Activated CD4-positive, alpha-beta T cell treated with anti-CD3 and anti-CD28 coated beads, Interleukin-2, amount 50 U/mL, for 48 hours (primary cell): ENCODE measurements at places on chromosomes 4 and X.

DNA sequence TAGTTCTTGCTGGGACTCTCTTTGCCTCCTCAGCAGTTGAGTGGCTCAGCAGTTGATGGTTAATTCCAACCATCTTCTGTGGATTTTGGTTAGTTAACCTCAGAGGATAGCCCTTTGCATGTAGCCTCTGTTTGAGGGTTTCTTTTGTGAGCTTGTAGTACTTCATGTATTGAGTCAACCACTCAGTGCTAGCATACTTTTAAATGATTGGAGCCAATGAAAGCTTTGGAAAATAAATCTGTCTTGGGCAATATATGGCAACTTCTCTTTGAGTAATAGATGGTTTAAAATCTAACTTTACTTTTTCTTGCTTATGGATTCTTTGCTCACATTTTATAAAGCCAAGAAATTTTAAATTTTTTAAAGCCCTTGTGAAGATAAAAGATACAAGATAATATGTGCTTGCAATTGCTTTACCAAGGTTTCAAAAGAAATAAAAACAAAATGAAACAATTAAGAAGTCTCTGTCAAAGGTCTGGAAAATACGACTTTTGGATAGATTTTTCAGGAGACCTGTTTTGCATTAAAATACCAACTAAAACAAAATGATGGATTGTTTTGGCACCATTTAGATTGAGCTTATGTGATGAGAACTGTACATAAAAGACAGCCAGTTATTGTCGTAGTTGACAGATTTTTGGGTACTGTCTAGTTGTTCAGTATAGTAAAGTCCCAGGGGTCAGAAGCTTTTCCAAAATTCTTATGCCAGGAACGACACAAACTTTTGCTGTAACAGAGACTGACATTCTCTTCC, 181.9 kb downstream of the SPRY1 start:
- DNase-seq, result no peak

GRCh38 chr4:576991-577498, 950 bp upstream of the TMEM271 start:
- DNase-seq, result no peak

- DNase-seq, result no peak
These were observed 70.8 kb downstream of the NPNT start for GRCh38 chr4:105966051-105966450.

- no peak for DNase-seq
These were observed 66.7 kb downstream of the DRD5 start for GRCh38 chr4:9847968-9848748.

DNA sequence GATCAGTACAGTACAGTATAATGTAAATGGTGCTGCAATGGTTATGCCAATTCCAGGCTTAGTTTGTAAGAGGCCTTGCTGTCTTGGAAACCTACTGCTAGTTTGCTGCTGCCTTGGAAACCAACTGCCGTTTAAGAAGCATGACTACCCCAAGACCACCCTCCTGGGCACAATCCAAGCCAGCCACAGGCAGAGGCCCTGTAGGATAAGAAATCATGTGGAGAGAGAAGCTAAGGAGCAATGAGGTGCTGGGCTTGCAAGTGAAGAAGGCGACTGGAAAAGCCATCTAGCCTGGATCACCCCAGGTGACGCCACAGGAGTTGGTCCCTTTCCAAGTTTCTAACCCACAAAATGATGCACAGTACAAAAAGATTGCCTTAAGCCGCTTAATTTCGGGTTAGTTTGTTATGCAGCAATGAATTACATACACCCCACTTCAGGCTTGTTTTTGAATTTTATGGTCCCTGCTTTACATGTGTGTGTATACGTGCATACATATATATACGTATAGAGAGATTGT, 16.9 kb downstream of the ZFP42 start:
- DNase-seq, result no peak

DNA sequence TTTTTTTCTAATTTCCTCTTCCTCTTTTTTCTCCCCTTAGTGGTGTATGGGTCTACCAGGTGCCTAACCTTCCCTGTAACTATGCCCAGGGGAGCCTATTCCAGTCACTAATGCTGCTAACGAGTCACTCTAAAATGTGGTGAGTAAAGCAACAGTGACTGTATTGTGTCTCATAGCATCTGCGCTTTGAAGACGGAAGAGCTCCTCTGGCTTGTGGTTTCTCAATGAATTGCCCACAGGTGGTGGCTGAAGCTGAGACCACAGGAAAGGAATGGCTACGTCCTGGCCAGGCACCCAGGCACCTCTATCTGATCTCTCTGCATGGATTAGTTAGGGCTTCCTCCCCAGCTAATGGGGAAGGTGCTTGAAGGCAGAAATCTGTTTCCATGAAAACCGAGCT, 763.5 kb upstream of the FRG1 start:
- DNase-seq, result no peak

GRCh38 chrX:20399728-20400414, 133.2 kb upstream of the RPS6KA3 start:
- no peak for DNase-seq

DNA sequence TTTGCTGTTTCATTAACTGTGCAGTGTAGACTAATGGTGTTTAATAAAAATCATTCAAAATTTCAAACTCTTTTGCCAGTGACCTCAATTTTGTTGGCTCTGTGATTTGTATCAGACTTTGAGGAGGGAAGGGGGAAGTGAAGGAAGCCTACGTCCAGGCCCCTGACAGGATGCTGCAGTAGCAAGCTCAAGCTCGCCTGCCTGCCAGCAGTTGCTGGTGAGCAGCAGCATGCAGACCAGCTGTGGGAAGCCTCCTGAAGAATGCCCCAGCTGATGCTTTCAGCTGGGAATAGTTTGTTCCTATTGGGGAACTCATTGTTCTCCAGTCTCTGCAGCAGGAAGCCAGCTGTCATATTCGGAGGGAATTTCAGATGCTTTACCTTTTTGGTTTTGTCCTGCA, 495.2 kb downstream of the AFF2 start:
- DNase-seq, result no peak

DNA sequence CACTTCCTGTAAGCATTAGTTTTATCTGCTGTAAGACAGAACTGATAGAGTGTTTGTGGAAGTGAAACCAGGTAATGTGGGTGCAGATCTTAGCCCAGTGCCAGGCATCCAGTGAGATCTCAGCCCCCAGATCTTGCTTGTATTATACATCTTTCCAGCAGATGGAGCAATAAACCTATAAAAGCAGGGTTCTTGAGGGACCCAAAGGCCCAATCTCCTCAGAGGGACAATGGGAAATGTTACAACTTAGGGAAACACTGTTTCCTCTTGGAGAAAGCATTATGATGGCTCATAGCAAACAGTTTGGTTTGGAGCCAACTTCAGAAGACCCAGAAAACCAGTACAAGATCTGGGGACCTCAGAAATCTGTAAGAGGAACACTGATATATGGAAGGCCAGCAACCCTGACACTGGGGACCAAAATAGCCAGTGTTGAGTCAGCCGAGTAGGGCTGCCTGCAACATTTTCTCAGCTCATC, 206.3 kb downstream of the SLC7A11 start:
- no peak for DNase-seq

DNA sequence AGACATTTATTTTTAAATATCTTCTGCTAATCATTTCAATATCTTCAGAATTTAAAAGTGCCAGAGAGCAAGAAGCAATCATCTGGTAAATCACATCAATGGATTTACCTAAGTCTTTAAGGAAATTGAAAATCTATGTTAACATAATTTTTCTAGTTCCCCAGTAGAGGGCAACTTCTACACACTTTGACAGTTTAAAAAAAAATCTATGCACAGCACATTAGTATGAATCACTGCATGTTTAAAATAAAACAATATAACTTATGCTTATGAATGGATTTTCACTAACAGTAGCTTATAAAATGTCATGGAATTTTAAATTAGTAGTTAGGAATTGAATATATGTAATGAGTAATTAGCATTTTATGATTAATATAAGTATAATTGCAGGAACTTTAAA, 126.5 kb downstream of the REELD1 start:
- DNase-seq, result no peak

GRCh38 chrX:123436512-123437136, 252.5 kb downstream of the GRIA3 start:
- no peak for DNase-seq

- no peak for DNase-seq
These were observed 74.6 kb upstream of the MID1IP1 start for GRCh38 chrX:38726612-38727011.

DNA sequence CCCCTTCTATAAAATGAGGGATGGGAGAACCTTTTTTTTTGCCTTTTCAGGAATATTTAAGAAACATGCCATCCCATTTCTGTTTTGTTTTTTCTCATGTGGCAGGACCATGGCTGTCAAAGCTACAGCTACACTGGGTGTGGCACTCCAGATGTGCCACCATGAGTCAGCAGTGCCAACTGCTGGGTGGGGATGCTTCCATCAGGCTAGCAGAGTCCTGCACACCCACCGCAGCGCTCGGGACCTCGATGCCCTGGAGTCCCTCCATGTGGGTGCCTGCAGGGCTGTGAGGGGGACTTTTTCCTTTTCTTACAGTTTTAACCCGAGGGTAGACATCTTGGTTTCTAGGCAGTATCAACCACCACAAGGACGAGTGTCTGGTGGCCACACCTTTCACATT, 352.6 kb downstream of the NR3C2 start:
- DNase-seq, result no peak

DNA sequence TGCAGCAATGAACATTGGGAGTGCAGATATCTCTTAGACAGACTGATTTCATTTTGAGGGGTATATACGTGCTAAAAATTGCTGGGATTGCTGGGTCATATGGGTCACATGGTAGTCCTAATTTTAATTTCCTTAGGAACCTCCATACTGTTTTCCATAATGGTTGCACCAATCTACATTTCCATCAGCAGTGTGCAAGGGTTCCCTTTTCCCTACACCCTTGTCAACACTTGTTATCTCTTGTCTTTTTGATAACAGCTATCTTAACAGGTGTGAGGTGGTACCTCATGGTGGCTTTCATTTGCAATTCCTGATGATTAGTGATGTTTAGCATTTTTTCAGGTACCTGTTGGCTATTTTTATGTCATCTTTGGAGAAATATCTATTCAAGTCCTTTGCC, 57.0 kb downstream of the GPC3 start:
- DNase-seq, result no peak

DNA sequence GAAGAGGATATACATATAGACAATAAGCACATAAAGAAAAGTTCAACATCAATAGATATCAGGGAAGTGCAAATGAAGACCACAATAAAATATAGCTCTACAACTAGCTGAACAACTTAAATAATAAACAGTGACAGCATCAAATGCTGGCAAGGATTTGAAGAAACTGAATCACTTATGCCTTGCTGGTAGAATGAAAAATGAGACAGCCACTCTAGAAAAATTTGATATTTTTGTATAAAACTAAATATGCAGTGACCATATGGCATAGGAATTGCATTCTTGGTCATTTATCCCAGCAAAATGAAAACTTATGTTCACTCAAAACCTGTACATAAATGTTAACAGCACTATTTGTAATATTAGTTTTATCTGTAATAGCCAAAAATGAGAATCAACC, 1102.0 kb downstream of the C4orf33 start:
- no peak for DNase-seq

DNA sequence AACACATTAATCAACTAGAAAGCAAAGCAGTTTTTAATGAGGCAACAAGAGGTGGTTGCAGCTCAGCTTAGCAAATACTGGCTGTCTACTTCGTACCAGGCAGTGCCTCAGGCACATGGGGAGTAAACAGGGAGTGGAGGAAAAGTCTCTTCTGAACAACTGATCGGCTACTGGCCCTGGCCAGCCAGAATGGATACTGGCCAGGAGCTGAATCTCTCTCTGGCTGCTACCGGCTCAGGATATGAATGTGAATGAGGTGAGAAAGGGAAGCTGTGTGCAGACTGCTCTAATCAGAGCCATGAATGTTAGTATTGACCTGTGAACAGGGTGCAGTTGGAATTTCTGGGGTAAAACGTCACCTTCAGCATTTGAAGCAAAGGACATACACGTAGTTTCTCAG, 77.3 kb downstream of the STK32B start:
- DNase-seq, result no peak

- no peak for DNase-seq
These were observed at the start of gene CAPN6 for GRCh38 chrX:111270339-111270738. TSS of gene CAPN6 (minus strand) at chrX:111270483. CDS start at chrX:111263936, 6,547 bp downstream.

- DNase-seq, result no peak
These were observed 114.7 kb downstream of the PDLIM5 start for GRCh38 chr4:94566420-94566819.

GRCh38 chr4:80249144-80249543, 17.3 kb upstream of the FGF5 start:
- no peak for DNase-seq

- no peak for DNase-seq
These were observed 34.5 kb downstream of the CHRNA9 start for GRCh38 chr4:40369437-40370274.

DNA sequence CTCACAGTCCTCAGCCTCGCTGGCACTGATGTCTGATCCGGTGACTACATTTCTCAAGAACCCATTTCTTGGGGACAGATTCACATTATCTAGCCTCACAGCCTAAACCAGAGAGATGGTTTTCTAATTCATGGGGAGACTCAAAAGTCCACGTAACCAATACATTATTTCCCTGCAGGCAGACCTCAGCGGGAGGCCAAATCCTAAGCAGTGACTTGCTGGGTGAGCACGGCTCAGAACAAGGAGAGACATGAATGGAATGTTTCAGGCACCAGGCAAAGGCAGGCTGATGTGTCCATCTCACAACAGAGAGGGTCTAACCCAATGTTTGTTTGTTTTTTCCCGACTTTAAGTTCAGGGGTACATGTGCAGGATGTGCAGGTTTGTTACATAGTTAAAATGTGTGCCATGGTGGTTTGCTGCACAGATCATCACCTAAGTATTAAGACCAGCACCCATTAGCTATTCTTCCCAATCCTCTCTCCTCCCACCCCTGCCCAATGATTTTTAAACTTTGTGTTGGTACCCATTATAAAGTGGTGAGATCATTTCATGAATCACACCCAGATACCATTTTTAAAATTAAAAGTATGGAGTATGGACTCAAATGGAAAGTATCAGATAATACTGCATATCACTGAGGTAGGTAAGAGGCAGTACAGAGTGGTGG, 53.3 kb downstream of the SCD5 start:
- no peak for DNase-seq

DNA sequence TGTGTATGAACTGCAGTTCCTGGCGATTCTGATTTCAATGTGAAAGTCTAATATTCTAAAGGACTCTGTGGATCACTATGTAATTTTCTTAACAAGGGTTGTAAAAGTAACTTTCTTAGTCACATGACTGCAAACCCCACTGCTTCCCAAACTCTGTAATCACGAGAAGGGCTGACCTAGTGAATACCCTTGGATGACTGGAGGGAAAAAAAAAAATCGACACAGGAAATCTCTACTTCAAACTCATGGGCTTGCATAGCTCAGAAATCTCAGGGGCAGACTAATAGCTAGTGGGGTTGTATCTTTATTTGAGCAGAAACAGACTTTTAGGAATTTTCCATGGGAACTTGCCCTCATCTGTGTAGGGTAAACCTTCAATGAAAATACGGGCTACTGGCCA, 4.8 kb upstream of the MXRA5 start:
- no peak for DNase-seq

DNA sequence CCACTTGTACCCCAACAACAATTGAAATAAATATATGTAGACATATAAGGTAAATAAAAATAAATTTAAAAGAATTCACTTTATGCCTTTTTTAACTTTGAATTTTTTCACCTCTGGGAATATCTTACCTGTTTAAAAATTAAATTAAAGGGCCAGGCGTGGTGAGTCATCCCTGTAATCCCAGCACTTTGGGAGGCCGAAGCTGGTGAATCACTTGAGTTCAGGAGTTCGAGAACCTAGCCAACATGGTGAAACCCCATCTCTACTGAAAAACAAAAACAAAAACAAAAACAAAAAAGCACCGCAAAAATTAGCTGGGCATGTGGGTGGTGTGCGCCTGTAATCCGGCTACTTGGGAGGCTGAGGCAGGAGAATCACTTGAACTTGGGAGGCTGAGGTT, 164.8 kb downstream of the AASDH start:
- no peak for DNase-seq
